ENCODE measurements at places on chromosomes 6 and 20.

DNA sequence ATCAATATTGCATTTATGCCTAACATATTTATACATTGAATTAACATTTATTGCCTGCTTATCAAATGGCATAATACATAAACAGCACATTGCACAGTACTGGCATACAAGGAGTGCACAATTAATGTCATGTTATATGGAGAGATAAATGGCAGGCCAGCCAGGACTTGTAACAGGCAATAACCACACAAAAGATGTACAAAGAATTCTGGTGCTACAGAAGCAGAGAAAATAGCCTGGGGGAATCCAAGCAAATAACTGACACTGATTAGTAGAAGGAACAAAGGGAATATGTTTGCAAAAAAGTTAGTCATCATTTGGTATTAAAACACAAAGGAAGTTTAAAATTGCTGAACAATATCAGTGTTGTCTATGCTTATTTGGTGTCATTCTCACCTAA lies 27.3 kb downstream of the COL21A1 start:
- DNase-seq = no peak

- no peak for DNase-seq
Measured at GRCh38 chr6:106858653-106859092, 115.9 kb downstream of the CD24 start.

DNA sequence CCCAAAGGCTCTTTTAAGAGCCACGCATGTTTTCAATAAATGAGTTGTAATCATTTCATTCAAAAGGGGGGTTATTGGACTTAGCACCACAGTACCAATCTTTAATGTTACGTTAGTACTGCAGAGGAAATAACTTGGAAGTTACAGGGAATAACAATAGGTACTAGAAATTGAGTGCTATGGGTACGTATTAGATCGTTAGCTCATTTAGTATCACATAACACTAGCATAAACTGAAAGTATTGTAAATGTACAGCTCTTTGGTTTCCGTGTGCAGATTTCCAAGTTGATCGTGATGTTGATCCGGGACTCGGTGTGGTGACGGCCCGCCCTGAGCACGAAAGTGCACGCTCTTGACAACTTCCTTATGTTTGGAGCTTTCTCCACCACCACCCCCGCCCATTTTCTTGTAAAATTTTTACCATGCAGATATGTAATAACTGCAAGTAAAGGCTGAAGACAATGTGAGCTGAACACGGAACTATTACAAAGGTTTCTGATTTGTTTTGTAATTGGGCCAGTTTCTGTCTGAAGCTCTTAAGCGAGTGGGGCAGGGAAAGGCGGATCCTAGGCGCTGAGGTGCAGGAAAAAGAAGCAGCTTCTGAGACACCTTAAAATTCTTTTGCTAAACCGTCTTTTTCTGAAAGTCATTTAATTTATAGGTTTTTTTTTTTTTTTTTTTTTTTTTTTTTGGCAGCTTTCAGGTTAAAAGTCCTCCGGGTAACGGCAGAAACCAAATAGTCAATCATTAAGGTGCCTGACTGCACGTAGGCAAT lies 71.5 kb downstream of the HFE start:
- peak; percentile 67 for DNase-seq

GRCh38 chr6:98094696-98095095 lies 739.7 kb upstream of the POU3F2 start:
- DNase-seq = no peak

GRCh38 chr20:36998652-36999051 lies 47.1 kb upstream of the SAMHD1 start:
- no peak for DNase-seq

DNA sequence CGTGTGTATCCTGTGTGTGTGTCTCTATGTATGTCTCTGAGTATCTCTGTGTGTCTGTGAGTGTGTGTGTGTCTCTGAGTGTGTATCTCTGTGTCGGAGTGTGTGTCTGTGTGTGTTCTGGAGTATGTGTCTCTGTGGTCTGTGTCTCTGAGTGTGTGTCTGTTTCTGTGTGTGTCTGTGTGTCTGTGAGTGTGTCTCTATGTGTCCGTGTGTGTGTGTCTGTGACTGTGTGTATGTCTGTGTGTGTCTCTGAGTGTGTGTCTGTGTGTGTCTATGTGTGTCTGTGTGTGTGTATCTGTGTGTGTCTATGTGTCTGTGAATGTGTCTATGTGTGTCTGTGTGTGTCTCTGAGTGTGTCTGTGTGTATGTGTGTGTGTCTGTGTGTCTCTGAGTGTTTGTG lies 73.4 kb downstream of the SRC start:
- DNase-seq = no peak

- no peak for DNase-seq
Measured at GRCh38 chr20:34751453-34751852, 47.3 kb downstream of the TP53INP2 start.

DNA sequence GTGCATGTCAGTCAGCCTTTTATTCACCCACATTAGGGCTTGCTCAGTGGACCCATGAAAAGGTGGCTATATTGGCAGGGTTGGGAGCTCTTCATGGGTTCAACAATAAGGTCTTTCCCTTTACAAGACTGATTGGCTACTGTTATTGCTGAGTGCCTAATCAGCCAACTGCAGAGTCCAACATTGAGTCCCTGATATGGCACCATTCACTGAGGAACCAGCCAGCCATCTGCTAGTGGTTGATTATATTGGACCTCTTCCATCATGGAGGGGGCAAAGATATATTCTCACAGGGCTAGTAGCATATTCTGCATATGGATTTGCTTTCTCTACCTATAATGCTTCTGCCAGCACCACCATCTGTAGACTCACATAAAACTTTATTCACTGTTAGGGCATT lies 69.9 kb downstream of the CDKAL1 start:
- no peak for DNase-seq

- no peak for DNase-seq
Measured at GRCh38 chr6:32867554-32868256, 13.7 kb downstream of the PSMB9 start.

- DNase-seq = no peak
Measured at GRCh38 chr6:137332637-137333280, 113.6 kb upstream of the IFNGR1 start.

GRCh38 chr6:17042422-17043147 lies 59.3 kb upstream of the STMND1 start:
- DNase-seq = no peak

- DNase-seq = no peak
Measured at GRCh38 chr6:31076611-31077010, 35.8 kb downstream of the C6orf15 start.

- no peak for DNase-seq
Measured at GRCh38 chr20:16293590-16293989, 279.7 kb downstream of the KIF16B start.

DNA sequence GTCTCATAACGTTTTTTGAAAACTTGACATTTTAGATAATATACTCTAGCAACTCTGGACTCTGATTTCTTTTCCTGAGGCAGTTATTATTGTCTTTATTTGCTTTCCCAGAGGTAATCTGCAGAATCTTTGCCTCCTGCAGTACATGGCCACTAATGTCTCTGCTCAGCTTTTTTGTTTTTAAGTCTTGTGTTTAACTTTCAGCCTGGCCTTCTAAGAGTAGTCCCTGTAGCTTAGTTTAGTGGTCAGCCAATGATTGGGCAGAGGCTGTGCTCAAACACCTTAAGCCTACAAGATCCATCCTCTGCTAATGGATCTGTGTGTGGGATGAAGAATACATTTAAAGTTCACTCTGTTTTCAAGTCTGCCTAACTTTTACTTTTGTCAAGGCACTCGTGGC lies 97.1 kb upstream of the SLC22A16 start:
- DNase-seq = no peak

DNA sequence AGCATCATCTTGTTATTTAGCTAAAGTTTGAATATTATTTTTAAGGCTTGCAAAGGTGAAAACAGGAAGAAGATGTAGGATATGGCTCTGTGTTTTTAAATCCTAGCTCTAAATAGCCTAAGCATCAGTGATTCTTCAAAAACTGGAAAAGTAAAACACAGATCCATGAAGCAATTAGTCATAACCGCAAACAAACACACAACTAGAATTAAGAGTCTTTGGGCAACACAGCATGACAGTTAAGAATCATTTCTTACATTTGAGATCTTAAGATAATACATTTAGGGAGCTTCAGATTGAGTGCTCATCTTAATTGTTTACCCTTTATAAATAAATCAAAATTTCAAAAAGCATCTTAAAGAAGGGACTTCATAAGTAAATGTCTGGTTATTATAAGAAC lies 115.8 kb upstream of the MAP7 start:
- DNase-seq = no peak

- peak; percentile 77 for DNase-seq
Measured at GRCh38 chr6:137155830-137156229, 17.6 kb downstream of the IL22RA2 start.

DNA sequence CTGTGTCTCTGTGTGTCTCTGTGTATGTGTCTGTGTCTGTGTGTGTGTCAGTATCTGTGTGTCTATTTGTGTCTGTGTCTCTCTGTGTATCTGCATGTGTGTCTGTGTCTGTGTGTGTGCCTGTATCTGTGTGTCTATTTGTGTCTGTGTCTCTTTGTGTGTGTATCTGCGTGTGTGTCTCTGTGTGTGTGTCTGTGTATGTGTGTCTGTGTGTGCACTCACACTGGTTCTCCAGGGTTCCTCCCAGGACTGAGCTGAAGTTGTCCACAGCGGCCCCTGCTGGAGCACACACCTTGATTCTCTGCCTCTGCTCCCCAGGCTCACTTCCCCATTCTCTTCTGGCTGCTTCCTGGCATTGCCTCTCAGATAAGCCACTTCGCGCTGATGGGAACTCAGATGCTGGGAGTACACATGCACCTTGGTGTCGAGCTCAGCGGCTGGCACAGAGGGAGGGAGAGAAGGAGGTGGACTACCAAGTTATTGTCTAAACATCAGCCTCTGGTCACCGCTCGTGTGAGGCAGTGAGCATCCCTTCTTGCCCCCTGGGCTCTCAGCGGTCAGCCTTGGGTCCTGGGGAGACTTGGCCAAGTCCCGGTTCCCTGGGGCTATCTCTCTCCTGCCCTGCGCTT lies 104.9 kb upstream of the NXT1 start:
- peak; percentile 4 for DNase-seq

DNA sequence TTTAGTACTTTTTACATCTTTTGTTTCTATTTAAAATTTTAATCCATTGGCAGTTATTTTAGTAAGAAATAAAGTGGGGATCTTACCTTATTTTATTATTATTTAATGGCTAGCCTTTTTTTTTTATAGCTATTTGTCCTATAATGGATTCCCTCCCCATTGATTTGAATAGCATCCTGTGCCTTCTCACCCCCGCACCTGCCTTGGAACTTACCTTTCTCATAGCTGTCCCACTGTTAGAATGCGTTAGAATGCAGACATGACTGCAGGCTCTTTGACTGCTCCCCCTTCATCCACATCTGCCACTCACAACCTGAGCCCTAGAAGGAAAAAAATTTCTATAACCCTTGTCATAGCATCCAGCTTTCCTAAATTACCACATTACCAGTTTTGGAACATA lies 9.1 kb downstream of the PKIB start:
- no peak for DNase-seq

DNA sequence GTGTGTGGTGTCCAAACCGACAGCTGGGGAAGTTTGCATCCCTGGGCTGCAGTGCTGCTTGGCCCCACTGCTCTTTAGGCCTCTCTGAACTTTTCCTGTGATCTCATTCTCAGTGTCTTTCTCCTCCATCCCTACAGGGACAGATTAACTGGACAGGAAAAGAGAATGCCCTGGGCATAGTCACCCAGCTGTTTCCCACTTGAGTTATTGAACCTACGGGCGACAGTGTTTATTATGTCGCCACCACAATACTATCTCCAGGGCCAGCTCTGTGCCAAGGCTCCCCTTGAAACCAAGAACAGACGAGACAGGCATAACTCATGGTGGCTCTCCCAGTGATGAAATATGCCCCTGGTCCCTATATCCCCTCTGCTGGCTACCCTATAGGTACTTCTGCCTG lies 147.8 kb upstream of the EPHA7 start:
- DNase-seq = no peak

DNA sequence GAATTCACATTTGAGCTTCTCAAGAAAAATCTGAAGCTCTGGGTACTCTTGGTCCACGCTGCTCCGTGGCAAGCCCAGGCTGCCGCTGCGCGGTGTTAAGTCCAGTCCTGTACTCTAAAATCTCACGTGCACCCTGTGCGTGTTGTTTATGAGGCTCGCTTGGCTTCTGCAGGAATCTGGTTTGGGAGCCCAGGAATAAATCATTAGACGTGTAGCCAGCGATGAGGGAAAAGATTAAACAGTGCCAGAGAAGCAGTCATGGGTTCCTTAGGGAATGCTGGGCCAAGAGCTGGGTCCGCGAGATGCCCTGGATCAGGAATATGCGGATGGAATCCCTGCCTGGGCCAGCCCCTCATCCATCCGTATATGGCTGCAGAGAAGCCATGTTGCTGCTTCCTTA lies 87.3 kb downstream of the KCNB1 start:
- no peak for DNase-seq

GRCh38 chr6:168225471-168225911 lies 94.1 kb downstream of the DACT2 start:
- DNase-seq = no peak

- no peak for DNase-seq
Measured at GRCh38 chr6:89146718-89147700, 1.2 kb downstream of the PM20D2 start.

DNA sequence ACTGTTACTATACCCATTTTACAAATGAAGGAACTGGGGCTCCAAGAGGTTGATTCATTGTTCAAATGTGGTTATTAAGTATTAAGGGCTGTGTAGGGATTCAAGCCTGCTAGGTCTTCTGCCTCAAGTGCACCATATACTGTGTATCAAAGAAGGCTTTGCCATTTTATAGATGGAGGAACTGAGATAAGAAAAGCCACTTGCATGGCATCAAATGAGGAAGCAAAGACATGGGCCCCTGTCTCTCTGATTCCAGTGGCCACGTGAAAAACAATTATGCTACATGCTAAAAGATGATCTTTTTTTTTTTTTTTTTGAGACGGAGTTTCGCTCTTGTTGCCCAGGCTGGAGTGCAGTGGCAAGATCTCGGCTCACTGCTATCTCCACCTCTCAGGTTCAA lies 67.0 kb downstream of the TMEM200A start:
- DNase-seq = no peak

DNA sequence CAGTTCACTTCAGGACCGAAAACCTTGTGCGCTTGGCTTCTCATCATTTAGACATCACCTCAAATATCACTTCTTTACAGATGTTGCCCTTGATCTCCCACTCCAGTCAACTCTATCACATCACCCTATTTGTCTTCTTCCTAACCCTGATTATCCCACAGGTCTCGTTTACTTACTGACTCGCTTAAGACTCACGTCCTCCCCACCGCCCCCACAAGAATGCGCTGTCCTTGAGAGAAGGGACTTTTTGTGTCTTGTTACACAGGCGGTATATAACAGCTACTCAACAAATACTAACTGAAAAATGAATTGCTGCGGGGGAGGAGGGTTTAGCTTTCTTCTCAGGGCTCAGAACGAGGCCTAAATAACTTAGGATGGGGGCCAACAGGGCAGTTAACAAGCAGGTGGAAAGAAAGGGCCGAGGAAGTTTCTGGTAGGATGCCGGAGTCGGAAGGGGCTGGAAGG lies 527 bp downstream of the TOMM34 start:
- DNase-seq = peak; percentile 61
